ENCODE measurements at places on chromosomes 7 and 10. TPM values are rescaled to one million over a fixed set of nuclear protein-coding genes. Genes with fewer than 3 reads are reported as not detected.

DNA sequence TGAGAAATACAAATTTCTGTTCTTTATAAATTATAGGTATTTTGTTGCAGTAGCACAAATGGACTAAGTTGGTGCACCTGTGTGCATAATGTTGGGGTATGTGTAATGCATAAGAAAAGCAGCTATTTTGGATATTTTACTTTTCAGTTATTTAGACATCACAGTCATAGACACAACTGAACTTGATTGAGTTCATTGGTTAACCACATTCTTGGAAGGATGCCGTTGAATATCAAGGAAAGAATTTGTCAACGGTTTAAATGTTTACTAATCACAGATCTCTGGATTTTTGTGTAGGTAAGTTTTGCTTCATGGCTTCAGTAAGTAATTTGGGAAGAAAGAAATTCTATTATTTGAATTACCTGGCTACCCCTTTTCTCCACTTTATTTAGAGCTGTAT lies 4.1 kb downstream of the OTUD1 start:
- no peak for DNase-seq
- H3K4me1 ChIP-seq, result peaks cover 55% of the 10 kb centered on the region
- peak overlapping the region; percentile 85 for H3K4me3 ChIP-seq
- peaks cover 30% of the 10 kb centered on the region for H3K36me3 ChIP-seq
- no peak overlapping the region for H3K27ac ChIP-seq

- no peaks in the 10 kb centered on the region for H3K36me3 ChIP-seq
- H3K4me1 ChIP-seq, result no peaks in the 10 kb centered on the region
- no peaks in the 10 kb centered on the region for H3K27me3 ChIP-seq
- peak within 1 kb of the TSS; percentile 8 for H3K4me3 ChIP-seq
These were observed at the start of gene GIMAP4 for GRCh38 chr7:150567169-150567568. Gene GIMAP4 (plus strand): TSS chr7:150567390. CDS start chr7:150569902, 2,512 bp downstream.

- H3K4me1 ChIP-seq, result no peaks in the 10 kb centered on the region
- no peak for DNase-seq
- H3K4me3 ChIP-seq, result no peak overlapping the region
- H3K27me3 ChIP-seq, result no peaks in the 10 kb centered on the region
- no peaks in the 10 kb centered on the region for H3K36me3 ChIP-seq
These were observed 179.8 kb upstream of the PDE1C start for GRCh38 chr7:32250003-32250402.

DNA sequence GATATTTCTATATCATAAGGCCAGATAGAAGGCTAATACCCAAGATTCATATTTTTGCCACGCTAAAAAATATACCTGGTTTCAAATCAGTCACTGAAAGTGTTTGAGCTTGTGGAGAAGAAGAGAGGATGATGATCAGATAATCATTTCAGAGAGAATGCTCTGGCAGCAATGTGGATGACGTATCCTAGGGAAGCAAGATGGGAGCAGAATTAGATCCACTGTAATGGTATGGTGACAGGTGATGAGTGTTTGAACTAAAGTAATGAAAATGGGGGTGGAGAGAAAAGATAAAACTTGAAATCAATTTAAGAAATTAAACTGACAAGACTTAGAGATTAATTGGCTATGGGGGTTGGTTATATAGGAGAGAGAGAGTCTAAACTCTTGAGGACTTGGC lies 42.7 kb upstream of the TMEM196 start:
- DNase-seq, result no peak
- H3K27ac ChIP-seq, result no peak overlapping the region

GRCh38 chr7:36690514-36691187 lies 33.6 kb downstream of the AOAH start:
- H3K4me3 ChIP-seq, result no peak overlapping the region
- H3K27ac ChIP-seq, result no peak overlapping the region
- no peak for DNase-seq
- H3K36me3 ChIP-seq, result no peaks in the 10 kb centered on the region

DNA sequence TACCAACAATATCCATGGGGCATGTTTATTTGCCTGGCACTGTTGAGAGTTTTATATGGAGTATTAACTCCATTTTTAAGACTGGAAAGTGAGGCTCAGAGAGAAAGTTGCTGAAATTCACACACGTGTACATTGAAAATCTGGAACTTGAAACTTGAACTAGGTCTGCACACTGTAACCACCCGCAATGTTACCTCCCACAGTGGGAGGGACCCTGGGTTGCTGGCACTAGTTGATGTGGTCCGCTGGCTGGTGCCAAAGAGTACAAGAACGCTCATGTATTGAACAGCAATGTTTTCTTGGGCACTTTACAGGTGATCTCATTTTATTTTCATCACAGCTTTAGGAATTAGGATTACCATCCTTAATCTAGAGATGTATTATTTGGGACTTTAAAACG lies 253.2 kb downstream of the INHBA start:
- H3K27ac ChIP-seq, result no peak overlapping the region
- H3K4me1 ChIP-seq, result no peaks in the 10 kb centered on the region

- peaks cover 34% of the 10 kb centered on the region for H3K4me1 ChIP-seq
- H3K36me3 ChIP-seq, result peaks cover 28% of the 10 kb centered on the region
- no peaks in the 10 kb centered on the region for H3K27me3 ChIP-seq
- no peak overlapping the region for H3K27ac ChIP-seq
- H3K4me3 ChIP-seq, result no peak overlapping the region
These were observed 124.2 kb upstream of the ZNF746 start for GRCh38 chr7:149621776-149622175.

DNA sequence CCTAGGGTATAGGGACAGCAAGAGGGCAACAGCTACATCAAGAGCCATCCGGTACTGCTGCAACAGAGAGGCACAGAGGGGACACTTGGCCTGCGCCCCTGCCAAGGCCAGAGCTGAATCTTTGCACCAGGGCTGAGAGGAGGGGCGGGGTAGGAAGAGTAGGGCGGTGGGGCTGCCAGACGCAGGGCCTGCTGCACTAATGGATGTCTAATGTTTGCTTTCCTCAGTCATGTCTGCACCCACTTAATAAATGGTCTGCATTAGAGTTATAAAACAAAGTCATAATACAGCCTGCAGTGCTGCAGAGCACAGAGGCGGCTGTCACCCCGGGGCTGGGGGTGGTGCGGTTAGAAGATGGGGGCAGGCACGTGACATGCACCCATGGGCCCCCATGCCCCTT lies 42.2 kb upstream of the SLC29A3 start:
- no peaks in the 10 kb centered on the region for H3K27me3 ChIP-seq
- H3K4me3 ChIP-seq, result no peak overlapping the region
- DNase-seq, result no peak
- H3K27ac ChIP-seq, result no peak overlapping the region
- H3K4me1 ChIP-seq, result no peaks in the 10 kb centered on the region

GRCh38 chr10:9922126-9922870 lies 1095.4 kb upstream of the CELF2 start:
- H3K4me1 ChIP-seq, result no peaks in the 10 kb centered on the region
- H3K27me3 ChIP-seq, result no peaks in the 10 kb centered on the region
- no peak overlapping the region for H3K27ac ChIP-seq

- DNase-seq, result no peak
- no peak overlapping the region for H3K27ac ChIP-seq
- H3K4me1 ChIP-seq, result peaks cover 24% of the 10 kb centered on the region
- H3K27me3 ChIP-seq, result no peaks in the 10 kb centered on the region
- H3K4me3 ChIP-seq, result no peak overlapping the region
These were observed 20.4 kb downstream of the PPP2R2D start for GRCh38 chr10:131921184-131921583.

DNA sequence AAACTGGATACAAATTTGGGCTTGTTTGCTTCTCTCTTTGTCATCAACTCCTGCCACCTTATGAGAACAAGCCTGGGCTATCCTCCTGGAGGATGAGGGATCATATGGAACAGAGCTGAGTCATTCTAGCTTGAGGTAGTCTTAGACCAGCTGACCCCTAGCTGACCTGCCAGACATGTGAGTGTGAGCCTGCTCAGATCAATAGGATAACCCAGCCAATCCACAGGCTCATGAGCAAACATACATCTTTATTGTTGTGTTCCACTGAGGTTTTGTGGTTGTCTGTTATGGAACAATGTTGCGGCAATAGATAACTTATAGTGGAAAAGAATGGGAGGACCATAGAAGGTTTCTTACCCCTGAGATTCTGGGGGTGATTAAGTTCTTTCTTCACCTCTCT lies 54.5 kb upstream of the FAM180A start:
- H3K36me3 ChIP-seq, result no peaks in the 10 kb centered on the region
- no peak overlapping the region for H3K4me3 ChIP-seq
- no peaks in the 10 kb centered on the region for H3K4me1 ChIP-seq

DNA sequence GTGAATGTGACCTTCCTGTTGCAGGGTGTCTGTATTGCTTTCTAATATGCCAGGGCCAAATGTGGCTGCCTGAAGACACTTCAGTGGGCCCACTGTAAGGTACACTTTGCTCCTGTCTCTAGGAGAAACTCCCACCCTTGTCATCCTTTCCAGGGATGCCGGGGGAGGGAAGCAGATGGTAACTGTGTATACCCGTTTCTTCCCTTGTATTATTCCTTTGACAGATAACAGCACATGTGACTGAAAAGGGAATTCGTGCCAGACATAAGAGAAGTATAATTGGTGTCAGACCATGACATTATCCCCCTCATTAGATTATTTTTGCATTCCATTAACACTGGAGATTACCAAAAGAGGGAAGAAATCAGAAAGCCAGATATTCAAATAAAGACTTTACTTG lies 317.7 kb downstream of the CAMK1D start:
- H3K27ac ChIP-seq, result no peak overlapping the region
- H3K27me3 ChIP-seq, result no peaks in the 10 kb centered on the region
- no peak for DNase-seq
- H3K4me1 ChIP-seq, result no peaks in the 10 kb centered on the region
- no peak overlapping the region for H3K4me3 ChIP-seq
- peaks cover 8% of the 10 kb centered on the region for H3K36me3 ChIP-seq

DNA sequence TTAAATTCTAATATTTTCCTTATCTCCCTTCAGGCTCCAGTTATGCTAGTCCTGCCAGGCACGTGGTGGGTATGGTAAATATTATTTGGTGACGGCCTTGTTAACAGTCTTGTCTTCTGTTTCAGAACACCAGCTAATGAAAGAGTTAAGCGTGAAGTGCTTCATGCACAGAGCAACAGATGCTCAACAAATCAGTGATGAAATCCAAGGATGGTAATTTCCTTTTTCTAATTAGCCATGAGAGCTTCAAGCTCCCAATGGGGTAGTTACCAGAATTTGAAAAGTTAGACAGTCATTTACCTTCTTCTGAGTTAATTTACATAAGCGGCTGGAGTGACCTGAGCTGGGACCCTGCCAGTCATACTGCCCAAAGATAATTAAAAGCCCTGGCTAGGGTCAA lies 1.9 kb upstream of the OTUD1 start:
- DNase-seq, result no peak
- no peaks in the 10 kb centered on the region for H3K36me3 ChIP-seq
- no peak overlapping the region for H3K4me3 ChIP-seq
- H3K27me3 ChIP-seq, result no peaks in the 10 kb centered on the region
- peaks cover 18% of the 10 kb centered on the region for H3K4me1 ChIP-seq

GRCh38 chr7:100620804-100621203 lies 8.5 kb downstream of the MOSPD3 start:
- peaks cover 34% of the 10 kb centered on the region for H3K36me3 ChIP-seq
- H3K27me3 ChIP-seq, result no peaks in the 10 kb centered on the region
- no peak overlapping the region for H3K27ac ChIP-seq
- H3K4me1 ChIP-seq, result no peaks in the 10 kb centered on the region
- no peak for DNase-seq

DNA sequence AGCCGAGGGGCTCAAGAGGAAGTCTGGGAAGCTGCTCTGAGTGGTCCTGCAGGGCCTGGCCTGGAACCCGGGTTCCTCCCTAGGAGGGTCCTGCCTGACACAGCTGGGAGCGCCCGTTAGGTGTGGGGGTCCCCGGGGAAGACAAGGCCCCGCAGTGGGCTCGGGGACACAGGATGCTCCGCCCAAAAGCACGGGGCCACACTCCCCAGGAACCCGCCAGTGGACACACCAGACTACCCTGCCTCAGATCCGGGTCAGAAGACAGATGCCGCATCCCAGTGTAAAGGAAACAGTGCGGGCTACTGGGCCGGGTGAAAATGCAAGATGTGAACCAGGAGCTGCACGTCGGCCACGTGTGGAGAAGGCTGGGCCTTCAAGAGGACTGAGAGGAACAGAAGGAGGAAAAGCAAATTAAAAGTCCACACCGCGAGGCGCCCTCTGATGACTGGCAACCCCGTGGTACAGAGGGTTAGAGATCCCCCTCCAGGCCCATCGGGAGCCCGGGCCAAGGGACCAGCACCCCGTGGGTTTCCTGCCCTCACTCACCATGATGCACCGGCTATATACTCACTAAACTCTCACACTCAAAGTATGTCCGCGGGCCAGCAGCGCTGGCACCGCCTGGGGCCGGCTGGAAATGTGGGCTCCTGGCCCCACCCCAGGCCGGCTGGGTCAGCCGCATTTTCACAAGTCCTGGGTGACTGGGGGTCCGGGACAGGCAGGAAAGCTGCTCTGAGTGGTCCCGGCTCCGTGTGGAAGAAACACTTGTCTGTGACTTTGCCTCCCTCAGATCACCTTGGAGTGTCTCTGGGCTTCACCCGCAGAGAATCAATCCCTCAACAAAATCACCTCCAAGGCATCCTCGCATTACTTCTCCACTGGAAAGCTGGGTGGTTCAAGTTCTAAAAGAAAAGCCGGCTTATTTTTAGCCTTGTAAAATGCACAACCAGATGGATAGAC lies 6.1 kb downstream of the STK32C start:
- no peak overlapping the region for H3K4me3 ChIP-seq
- no peaks in the 10 kb centered on the region for H3K27me3 ChIP-seq
- no peak for DNase-seq
- no peaks in the 10 kb centered on the region for H3K4me1 ChIP-seq

- H3K27me3 ChIP-seq, result no peaks in the 10 kb centered on the region
- no peak overlapping the region for H3K4me3 ChIP-seq
- H3K4me1 ChIP-seq, result no peaks in the 10 kb centered on the region
- DNase-seq, result no peak
- H3K36me3 ChIP-seq, result no peaks in the 10 kb centered on the region
These were observed 159.5 kb upstream of the ZNF32 start for GRCh38 chr10:43808136-43808535.

DNA sequence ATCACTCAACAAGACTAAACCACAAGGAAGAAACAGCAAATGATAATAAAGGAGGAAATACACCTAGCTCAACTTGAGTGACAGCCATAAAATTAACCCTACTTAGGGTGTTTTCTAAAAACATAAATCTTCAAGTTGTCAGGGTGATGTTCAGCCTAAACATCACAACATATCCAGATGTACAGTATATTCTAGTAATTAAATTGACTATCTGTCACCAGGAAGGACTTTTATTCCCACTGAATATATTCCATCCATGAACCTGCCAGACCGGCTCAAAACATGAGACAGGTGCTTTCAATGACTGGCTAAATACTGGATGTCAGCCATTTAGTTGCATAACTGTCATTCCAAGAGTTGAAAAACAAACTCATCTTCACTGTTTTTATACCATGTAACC lies 298.1 kb upstream of the NEBL start:
- H3K27ac ChIP-seq, result no peak overlapping the region
- DNase-seq, result no peak
- H3K27me3 ChIP-seq, result no peaks in the 10 kb centered on the region
- H3K4me3 ChIP-seq, result no peak overlapping the region

FFAR4 gene
- total RNA-seq, result 0.90 TPM

FOXI2 gene
- total RNA-seq, result not detected

ZNF107 gene
- 6.1 TPM for total RNA-seq

PRLHR gene
- total RNA-seq, result not detected

NT5C3A gene
- 18.6 TPM for total RNA-seq

LEP gene
- 15.9 TPM for total RNA-seq

SKAP2 gene
- 14.1 TPM for total RNA-seq

GJD4 gene
- total RNA-seq, result not detected

IDI2 gene
- not detected for total RNA-seq

HMX2 gene
- total RNA-seq, result not detected

CALHM3 gene
- not detected for total RNA-seq

Data from tibial nerve (tissue), 4 donors.